ENCODE measurements at places on chromosomes 16 and 17. TPM values are rescaled to one million over a fixed set of nuclear protein-coding genes. Genes with fewer than 3 reads are reported as not detected.

- no peak for DNase-seq
Measured at GRCh38 chr17:43952724-43953666, 745 bp downstream of the PYY start.

DNA sequence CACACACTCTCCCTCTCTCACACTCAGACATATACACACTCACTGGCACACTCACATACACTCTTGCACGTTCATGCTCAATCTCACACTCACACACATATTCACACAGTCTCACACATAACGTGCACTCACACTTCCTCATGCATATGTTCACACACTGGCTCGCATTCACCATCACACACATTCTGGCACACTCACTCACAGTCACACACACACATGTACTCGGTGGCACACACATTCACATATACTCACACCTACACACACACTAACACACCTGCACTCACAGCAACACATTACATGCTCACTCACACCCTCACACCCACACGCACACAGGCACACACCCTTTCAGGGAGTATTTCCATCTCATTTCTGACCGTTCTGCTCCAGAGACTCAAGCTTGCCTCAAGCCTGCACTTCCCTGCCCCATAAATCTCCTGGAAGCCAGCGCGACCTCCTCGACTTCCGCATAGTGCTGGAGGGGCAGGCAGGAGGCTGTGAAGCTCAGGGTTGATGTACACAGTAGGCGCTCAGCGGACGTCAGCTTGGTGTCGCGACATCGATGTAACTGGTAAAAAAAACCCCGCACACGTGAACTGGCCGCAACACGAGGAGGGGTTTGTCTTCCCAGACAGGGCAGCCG, 66.7 kb upstream of the FOXF1 start:
- DNase-seq = no peak

DNA sequence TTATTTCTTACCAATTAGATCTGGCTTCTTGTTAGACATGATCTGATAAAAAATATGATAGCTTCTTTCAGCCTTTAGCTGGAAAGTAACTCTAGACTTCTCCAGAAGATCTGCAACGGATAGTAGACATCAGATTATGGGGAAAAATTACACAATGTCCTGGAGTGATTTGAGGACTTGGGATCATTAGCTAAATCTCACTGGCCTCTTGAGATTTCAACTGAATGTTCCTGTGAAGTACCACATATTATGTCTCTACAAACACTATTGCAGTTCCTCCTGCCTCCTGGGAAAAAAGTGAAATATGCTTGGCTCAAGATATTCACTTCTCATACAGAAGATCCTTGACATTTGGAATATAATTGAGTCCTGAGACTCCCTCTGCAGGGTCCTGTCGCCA, 5.5 kb downstream of the MYH1 start:
- no peak for DNase-seq

GRCh38 chr16:3596101-3596861, 15.1 kb downstream of the SLX4 start:
- DNase-seq = no peak

DNA sequence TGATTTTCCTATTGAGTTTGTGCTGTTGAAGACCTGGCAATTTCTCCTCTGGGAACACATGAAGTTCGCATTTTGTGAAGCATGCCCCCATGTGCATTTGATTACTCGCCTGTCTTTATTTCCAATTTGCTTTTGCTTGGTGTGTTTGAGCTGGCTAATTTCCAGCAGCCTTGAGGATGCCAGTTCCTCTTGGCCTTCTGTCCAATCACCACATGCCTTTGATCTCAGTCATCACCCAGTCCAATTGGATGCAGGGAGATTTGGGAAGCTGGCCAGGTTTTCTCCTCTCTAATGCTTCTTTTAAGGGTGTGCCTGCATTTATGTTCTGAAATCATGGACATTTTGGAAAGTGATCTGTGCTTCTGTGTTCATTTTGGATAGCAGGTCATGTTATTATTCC, 3.8 kb upstream of the TMEM100 start:
- DNase-seq = peak; percentile 85

DNA sequence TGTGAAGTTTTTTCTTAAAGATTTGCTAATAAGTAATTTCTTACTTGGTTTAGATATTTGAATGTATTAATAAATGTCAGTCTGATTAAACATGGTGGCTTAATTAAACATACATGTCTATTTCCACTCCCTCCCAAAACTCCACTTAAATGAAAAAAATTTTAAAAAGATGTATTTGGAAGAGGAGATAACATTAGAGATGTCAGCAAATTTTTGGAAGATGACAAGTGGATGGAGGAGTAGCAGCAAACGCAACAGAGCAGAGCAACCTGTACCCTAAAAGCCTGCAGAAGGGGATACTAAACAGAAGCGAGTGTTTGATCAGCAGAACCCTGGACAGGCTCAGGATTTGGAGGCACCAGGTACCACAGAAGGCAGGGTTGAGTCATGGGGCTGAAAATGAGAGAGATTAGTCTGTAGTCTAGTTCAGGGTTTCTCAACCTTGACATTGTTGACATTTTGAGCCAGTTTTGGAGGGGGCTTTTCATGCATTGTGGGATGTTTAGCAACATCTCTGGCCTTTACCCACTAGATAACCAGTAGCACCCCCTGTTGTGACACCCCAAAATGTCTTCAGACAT, 17.8 kb downstream of the LUC7L3 start:
- DNase-seq = no peak

DNA sequence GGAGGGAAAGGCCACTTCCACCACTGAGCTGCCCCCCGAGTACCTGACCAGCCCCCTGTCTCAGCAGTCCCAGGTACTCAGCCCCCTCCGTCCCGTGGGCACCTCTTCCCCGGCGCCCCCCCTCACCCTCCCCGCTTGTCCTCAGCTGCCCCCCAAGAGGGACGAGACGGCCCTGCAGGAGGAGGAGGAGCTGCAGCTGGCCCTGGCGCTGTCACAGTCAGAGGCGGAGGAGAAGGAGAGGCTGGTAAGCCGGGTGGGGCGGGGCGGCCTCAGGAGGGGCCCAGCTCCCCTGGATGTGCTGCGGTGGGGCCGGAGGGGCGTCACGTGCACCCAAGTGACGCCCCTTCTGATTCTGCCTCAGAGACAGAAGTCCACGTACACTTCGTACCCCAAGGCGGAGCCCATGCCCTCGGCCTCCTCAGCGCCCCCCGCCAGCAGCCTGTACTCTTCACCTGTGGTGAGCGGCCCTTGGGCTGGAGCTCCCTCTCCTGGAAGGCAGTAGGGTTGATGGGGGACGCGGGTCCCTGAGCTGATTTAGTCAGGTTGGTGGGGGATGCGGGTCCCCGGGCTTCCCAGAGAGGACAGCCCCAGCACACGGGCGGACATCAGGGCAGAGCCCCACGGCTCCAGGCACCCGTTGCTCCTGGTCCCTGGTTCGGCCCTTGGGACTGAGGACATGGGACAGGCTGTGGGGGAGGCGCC, 9.5 kb upstream of the MRPL12 start:
- no peak for DNase-seq

GRCh38 chr17:81309140-81309858, 14.2 kb upstream of the SLC38A10 start:
- DNase-seq = peak; percentile 97

- DNase-seq = no peak
Measured at GRCh38 chr17:43332230-43332629, 66.6 kb upstream of the ARL4D start.

- DNase-seq = no peak
Measured at GRCh38 chr17:48617471-48618255, 2.6 kb upstream of the HOXB8 start.

The KIFC3 gene
- 219 TPM for total RNA-seq

The ADAT1 gene
- 84.2 TPM for total RNA-seq

The RCVRN gene
- 1.9 TPM for total RNA-seq

The TSPOAP1 gene
- total RNA-seq = 9.4 TPM

The RPL23 gene
- 1,902 TPM for total RNA-seq

The PTGES3L gene
- 0.48 TPM for total RNA-seq

The KRT28 gene
- total RNA-seq = 5.6 TPM

The HEXIM2 gene
- total RNA-seq = 4.7 TPM

The TRPV3 gene
- 33.4 TPM for total RNA-seq

The ZDHHC7 gene
- 45.9 TPM for total RNA-seq

The CIAO3 gene
- total RNA-seq = 110 TPM

The MPP2 gene
- total RNA-seq = 2.4 TPM

The MVD gene
- 18.9 TPM for total RNA-seq

The CA7 gene
- total RNA-seq = not detected
